ENCODE measurements at places on chromosomes 16 and 17.
A peak's percentile ranks its signal among the peaks of the same experiment; 100 is the strongest.

GRCh38 chr16:5031601-5032000, 2.1 kb downstream of the NAGPA start:
- no peak for DNase-seq

DNA sequence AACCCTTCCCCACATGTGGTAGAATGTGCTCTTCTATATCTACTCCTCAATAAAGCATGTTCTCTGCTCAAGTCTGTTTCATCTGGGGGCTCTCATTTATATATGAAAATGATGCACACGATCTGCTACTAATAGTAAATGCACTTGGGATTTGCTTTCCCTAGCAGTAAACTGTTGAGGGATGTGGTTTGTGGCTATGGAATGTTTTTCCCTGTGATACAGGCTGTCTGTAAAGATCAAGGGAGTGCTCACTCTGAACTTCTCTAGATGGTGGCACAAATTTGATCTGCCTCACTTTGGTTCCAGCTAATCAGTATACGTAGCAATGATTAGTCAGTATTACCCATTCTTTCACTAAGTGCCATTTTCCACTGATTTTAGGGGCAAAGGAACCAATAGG, 18.8 kb downstream of the TAC4 start:
- DNase-seq = no peak

- no peak for DNase-seq
Measured at GRCh38 chr16:30041841-30042240, 10.8 kb upstream of the TLCD3B start.

DNA sequence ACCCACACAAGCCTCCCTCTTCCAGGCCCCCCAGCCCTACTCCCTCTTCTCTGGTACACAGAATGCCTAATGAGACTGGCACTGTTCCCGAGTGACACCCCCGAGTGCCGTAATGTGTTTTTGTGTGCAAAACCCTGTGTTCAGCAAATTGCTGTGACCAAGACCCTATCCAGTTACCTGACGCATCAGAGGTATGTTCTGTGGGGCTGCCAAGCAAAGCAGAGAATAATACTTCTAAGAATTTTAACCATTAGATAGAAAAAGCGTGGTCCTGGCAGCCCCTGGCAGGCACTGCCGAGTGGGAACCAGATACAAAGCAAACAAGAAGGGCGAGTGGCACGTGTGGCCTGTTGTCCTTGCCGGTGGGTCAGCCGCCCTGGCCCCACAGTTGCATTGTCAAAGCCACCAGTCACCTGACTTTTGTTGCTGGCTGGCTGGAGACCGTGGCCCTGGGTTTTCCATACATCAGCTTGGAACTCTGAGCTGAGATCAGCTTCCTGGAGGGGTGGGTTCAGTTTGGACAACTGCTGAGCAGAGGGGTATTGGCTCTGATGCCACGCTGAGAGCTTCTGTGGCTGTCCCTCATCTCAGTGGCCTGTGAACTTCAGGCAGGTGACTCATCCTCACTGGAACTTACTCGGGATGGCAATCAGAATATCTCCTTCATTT, 69.1 kb upstream of the BRD7 start:
- DNase-seq = no peak

DNA sequence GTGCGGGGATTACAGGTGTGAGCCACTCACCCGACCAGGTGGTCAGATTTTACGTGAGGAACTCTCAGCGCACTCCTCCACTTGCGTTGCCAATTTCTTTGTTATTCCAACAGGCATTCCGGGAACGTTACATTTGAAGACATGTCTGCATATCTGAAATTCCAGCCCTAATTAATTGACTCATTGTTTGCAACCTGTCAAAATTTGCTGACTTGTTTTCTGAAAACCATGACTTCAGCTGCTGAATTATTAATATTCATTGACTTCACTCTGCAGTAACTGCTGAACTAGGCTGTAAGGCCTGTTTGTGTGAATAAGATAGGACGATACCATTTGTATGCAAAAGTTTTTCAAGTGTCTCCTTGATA, 16.6 kb downstream of the G6PC1 start:
- DNase-seq = no peak

DNA sequence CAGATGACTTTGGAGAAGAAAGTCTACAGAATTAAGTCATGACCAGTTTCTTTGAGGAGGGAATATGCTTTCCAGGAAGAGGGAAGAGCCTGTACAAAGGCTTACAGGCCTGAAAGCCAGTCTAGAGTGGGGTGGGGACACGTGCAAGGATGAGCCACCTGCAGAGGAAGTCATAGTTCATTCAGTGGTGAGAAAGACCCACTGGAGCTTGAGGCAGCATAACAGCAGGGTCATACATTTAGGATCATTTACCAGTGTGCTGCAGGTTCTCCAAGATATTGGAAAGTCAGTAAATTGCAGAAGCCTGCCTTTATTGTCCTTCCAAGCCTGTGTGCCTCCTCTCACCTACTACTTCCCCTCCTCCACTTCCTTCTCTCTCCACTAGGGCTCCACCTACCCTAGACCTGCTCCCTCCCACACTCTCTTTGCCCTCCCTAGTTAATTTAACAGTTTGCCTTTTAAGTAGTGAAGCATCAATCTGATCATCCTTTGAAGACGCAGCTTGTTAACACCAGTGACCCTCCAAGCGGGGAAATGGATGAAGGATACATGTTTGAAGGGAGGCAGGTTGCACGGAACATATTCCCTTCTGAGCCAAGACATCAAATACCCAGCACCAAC, 40.2 kb downstream of the CDRT15 start:
- no peak for DNase-seq

GRCh38 chr16:22008215-22009059, 526 bp downstream of the MOSMO start:
- DNase-seq = no peak

DNA sequence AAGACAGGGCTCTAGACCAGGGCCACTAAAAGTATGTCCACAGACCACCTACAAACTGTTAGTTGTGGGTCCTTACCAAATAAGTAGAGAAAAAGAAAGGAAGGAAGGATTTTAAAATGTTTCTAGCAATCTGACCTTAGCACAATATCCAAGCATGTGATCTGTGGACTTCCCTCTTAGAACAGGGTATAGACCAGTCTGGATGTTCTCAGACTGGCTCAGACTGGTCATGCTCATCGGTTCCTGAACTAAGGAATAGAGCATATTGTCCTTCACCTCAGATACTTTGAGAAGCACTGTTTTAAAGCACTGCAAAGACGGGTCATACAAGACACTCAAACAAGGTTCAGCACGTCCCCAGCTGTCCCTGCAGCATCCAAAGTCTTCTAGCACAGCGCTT, 25.8 kb downstream of the CUEDC1 start:
- DNase-seq = no peak

DNA sequence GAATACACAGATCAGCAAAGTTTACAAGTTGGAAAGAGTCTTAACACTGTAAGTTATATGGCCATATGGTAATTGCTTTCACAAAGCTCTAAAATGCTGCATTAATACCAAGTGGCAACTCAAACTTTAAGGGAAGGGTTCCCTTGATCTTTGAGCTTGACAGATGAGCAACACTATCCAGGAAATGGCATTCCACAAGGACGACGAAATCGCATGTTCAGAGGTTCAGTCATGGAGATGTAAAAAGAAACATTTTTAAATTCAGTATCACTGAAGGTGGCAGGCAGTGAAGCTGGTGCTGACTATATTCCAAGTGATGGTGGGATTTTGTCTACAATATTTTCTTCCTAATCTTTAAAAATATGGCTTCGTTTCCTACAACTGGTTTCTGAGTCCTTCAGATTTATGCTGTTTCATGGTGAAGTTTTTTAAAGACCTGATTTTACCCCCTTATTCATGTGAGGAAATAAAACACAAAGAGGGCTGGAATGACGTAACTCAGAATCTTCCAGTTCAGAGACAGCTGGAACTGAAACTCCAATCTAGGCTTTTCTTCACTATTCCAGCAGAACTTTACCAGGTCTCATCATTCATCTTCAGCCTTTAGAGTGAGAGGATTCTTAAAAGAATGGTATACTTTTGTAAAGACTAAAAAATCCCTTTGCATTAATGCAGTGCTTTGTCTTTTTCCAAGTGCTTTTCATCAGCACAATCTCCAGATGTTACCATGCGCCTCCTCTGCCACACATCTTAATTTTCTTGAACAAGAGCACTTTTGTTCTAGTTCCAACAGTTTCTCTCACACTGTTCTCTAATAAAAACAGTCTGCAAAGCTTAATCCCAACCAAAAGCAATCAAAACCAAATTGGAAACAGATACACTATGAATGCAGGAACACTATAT, 20.2 kb downstream of the CHCT1 start:
- peak; percentile 53 for DNase-seq

DNA sequence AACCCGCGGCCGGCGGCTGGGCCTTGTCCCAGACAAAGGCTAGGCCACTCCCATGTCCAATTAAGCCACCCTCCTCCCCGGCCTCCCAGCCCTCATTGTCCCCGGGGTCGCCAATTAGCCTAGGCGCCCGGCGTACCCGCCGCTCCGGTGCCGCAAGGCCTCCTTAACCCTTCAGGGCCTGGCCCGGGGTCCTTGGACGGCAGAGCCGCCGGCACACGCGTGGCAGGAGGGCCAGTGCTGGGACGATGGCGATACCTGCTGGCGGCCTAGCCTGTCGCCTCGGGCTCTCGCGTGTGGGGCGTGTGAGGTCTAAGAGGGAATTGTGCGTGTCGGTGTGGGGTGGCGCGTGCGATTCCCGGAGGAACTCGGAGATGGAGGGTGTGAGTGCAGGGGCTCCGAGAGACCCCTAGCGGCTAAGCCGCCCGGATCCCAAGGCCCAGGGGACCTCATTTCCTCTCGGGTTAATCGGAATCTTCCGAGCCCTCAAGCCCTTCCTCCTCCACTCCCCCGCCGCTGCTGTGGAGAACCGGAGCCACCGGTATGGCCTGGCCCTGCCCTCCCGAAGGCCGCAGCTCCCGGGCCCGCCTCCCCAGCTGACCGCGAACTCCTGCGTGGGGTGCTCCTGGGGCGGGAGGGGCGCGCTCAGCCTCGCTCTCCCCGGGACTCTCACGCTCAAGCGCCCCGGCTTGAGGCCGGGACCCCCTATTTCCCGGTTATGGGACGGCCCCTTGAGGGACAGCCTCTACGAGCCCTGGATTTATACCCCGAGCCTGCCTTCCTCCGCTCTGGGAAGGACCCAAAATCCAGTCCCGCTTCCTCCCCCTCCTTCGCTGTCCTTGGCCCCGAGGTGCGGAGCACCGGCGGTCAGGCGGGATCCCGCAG, 11.9 kb downstream of the TBX2 start:
- no peak for DNase-seq

- DNase-seq = no peak
Measured at GRCh38 chr16:8127070-8127469, 463.2 kb downstream of the TMEM114 start.

DNA sequence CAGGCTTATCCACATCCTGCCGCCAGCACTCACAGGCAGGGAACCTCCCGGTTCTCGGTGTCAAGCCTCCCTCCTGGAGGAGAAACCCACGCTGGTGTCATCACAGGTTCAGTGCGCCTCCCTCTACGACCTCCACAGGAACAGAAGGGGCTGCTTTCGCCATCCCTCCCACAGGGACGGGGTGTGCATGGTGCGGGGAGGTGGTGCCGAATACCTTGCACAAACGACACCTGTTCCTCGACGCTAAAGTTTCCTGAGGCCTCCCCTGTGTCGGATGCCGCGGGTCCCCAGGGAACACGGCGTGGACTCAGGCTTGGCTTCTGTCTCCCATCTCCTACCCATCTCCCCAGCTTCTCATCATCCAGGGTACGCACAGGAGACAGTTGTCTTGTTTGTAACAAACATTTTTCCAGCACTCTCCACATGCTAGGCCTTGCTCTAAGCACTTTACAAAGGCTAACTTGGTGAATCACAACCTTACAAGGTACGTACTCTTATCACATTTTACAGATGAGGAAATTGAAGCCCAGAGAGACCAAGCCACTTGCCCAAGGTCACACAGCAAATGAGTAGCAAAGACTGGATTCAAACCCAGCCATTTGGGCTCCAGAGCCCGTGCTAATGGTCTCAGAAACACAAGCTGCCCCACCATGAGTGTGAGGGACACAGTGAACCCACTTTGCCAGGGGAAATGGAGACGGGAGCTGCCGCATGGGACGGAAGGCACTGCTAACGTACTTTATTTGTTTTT, 271.6 kb downstream of the C16orf95 start:
- DNase-seq = no peak

DNA sequence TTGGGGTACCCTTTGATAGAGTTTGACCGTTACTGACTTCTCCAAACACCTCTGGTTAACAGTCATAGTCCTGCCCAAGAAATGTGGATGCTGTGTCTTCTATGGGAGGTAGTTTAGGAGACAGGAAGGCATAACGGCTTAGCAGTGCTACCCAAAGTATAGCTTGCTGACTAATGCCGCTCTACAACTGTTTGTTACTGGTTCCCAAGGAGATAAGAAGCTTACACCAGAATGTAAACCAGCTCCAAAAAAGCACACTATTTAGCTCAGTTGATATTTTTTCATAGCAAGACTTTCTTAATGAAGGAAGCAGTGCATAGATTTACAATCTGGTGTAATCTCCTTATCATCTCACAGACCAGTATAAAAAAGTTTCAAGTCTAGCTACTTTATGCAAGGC, 95.7 kb downstream of the HS3ST3B1 start:
- DNase-seq = no peak

GRCh38 chr16:15899538-15900100, 11.2 kb upstream of the CEP20 start:
- peak; percentile 89 for DNase-seq

DNA sequence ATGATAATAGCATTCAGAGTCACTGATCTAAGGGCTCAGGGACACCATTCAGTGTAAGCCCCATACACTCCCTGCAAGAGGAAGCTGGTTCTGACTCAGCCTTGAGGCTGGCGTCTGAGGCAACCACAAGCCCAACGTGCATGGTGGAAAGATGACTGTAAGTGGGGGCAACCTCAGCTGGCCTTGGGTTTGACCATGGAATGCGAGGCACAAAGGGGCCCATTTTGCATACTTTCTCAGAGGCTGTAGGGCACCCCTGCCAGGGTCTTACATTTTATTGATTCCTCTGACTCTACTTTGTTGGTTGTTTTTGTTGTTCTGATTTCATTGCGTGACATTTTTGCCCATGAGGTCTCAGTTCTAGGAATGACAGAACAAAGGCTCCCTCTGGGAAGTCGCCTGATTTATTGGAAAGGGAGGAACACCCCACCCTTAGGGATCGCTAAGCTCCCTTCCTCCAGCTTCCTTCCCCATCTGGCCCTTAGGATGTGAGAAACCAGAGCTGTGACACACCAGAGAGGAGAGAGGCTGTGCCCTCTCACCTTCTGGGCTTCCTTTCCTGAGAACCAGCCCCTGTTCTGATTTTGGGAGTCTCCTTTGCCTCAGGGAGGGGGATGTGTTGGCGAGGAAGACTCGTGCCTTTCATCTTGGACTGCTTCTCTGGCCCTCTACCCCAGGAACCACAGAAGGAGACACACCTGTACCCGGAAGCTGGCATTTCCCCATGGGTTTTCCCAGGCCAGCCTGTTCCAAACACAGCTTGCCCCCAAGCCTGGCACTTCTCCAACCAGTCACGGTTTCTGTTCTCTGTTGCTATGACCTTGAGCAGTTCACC, 5.6 kb upstream of the CIITA start:
- DNase-seq = peak; percentile 84

DNA sequence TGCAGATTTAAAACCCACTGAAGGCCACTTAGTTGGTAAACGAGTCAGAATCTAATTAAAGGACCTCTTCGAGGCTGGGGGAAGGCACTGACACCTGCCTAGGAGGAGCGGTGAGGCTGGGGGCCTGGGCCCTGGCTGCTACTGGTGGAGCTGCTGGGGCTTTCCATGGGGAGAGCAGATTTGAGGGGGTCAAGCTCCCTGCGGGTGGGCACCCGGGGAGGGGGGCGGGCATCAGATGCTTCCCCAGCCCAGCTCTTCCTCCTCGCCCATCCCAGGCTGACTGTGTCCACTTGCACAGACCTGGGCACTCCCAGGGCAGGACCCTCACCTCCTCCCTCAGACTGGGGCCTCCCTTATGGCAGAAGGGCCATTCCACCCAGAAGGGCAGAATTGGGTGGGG, 19.0 kb downstream of the SRCIN1 start:
- DNase-seq = no peak

All from RCC 7860 (cell line).